Inflammatory macrophage treated with lipopolysaccharide for 1 hour (primary cell): ENCODE measurements at places on chromosomes 5 and 9.
A peak's percentile ranks its signal among the peaks of the same experiment; 100 is the strongest.

GRCh38 chr9:133854048-133854447, 115.9 kb upstream of the SARDH start:
- no peak for DNase-seq

- no peak for DNase-seq
These were observed 3.6 kb downstream of the ERGIC1 start for GRCh38 chr5:172837640-172838039.

DNA sequence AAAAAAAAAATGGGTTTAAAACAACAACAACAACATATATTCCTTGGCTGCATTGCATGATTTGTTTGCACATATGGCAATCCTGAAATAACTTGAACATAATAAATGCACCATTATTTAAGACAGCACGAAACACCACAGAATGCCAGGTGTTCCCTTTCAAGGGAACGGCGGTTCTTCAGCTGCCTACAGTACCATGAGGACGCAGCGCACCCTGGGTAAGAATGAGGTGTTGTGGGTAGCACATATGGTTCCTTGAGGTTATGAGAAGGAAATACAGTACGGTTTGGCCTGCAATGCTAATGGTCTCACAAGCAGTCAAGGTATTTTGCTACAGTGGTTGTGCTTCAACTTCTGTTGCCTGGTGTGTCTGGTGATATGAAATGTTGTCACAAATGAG, 174.8 kb downstream of the SLC12A2 start:
- DNase-seq: no peak

DNA sequence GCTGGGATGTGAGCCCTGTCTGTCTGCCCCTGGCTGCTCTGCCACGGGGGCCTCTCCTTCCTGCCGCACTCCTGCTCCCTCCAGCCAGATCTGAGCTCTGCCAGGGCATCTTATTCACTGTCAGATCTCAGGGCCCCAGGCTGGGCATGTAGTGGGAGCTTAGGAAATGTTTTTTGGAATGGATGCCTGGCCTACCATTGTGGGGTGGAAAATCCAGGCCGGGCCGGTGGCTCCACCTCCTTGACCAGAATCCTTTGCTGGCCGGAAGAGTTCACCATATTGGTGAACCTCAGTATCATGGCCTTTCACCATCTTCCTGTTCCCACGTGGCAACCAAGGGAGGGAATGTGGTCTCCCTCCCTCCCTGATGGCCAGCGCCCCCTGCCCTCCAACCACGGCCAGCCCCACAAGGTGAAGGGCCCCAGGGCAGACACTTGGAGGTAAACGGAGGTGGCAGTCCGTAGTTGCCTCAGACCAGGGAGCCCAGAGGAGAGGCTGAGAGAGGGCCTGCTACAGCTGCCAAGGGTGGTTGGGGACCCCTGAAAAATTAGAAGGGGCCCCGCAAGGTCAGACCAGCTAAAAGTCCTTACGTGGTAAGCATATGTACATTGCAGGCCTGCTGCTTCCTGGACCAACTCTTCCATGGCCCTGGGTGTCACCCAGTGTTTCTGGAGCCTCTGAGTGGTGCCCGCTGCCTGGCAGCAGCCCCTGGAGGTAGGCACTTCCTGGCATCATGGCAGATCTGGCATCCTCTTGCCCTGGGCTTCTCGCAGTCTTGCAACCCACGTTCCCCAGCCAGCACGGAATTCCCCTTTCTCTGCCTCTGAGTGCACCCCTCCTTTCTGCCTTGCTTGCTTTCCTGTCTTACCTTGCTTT, 153.3 kb downstream of the RGS3 start:
- no peak for DNase-seq

- no peak for DNase-seq
These were observed 48.4 kb upstream of the CDK5RAP2 start for GRCh38 chr9:120628207-120628924.

GRCh38 chr5:131854134-131854533, 57.3 kb upstream of the FNIP1 start:
- DNase-seq: peak; percentile 26

DNA sequence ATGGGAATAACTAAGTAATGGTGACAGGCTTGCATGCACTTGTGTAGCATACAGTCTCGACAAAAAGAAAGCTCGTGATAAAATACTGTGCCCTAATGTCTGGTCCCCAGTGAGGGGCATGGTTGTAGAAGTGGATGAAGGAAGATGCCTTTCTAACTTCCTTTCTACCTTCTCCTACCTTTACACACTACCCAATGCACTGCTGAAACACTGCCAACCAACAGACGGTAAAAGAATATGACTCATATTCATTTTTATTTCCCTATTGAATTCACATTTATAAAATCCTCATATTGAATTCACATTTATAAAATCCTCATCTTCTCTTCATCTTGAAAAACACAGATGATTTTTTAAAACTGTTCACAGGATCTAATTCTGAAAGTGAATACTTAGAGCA, 223.0 kb downstream of the PJA2 start:
- DNase-seq: no peak

GRCh38 chr9:122394265-122395125, 23.7 kb downstream of the PTGS1 start:
- DNase-seq: no peak

DNA sequence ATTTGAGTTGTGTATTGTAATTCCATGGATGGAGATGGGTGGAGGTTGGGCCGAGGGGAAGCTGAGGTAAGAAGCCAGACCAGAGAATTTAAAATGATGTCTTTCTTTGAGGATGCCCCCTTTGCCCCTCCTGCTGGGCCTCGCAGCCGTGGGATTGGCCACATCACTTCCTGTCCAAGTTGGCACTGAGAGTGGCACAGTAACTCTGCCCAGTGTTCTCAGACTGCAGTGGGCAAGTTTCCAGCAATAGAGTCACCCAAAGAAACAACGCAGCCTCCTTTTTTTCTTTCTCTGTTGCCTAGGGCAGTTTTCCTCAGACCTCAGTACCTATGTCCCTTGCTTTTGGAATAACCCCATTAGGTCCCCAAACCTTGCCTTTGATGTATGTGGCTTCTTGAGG, 306.6 kb upstream of the DMRT1 start:
- no peak for DNase-seq

DNA sequence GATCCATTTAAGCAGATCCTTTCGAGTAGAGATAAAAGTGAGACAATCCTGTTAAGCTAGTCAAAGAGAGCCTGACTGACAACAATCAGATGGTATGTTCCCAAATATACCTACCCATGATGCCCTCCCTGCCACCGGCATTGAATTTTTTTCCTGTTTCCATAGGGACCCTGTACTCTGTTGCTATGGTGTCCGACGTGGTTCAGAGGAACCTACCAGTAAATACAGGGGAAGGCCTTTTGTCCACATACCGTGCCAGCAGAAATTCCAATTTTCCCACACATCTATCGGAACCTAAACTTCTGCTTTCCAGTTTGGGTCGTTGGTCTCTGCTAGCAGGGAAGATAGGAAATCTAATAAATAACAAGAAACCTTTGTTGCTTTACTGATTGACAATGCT, 64.7 kb downstream of the MEGF10 start:
- DNase-seq: no peak

DNA sequence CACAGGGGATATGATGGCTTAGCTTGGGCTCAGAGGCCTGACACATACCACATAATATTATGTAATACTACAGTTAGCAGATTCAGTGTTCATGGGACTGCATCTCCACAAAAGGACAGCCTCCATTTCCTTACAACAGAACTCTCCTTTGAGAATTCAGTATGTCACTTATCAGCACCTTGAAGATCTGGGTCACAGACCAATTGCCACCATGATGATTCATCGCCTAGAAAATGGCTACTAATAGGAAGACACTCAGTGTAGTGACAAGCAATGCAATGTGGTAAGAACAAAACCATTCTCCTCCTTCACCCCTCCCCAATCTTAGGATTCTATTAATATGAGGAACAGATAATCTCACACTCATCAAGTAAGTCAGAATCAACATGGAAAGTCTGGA, 38.7 kb upstream of the PRLR start:
- no peak for DNase-seq

DNA sequence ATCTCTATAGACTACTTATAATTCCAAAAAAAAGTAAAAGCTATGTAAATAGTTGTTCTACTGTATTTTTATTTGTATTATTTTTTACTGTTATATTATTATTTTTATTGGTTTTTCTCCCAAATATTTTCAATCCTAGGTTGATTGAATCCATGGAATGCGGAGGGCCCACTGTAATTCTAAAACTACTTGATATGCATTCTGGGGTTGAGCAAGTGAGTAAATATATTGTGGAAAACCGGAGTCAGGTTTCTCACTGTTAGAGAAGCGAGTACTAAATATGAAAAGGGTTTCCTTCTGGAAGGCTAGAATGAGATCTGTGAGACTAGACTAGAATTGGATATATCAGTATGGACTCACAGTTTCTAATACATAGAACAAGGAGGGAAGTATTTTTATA, 66.5 kb downstream of the FBXW11 start:
- no peak for DNase-seq
